Neural crest cell (in vitro differentiated cells): ENCODE measurements at places on chromosomes 16 and 17.

DNA sequence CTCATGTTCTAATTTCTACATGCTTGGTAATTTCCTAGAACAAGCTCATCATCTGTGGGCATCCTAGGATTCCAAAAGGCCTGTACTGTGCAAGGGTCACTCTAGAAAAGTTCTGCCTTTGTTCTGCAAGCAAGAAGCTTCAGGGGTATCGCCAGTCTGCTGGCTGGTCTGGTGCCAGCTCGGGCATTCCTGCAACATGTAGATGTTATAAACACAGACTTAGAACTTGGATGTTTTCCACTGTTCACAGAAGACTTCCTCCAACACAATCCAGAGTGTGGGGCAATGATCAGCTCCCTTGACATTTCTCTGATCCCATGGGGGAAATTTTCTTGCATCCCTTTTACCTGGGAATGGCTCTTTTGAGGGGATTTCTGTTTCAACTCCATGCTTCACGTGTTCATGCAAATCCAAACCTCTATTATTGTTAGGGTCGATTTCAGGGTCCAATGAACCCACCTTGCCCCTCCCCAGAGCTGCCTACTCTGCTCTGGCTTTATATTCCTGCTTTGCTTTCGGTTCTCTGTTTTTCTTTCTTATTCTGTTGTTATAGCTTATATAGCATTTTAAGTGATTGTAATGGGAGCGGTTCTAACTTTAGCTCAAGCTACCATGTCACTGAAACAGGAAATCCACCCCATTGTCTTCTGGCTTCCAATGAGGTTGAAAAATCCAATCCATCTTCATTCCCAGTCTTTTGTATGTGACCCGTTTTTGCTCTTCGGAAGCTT is 25.3 kb downstream of the UBE2O start:
- no peak for DNase-seq

DNA sequence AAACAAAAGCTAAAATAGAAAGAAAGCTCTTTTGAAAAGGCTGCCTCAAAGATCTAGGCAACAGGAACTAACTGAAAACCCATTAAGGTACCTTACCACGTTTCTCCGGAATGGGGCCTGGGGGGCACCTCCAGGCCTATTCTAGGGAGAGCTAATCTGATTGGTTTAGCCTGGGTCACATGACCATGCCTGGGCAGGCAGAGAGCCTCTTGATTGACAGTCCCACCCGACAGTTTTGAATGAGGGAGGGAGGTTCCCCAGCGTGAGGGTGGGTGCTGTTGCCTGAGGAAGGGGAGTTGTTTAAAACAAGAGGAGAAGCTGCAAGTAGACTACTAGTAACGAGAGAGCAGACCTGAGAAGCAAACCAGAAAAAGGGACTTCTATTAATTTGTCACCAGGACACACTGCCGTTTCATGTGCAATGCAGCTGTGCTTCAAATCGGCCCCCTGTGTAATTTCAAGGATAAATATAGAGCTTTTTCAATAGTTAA is 143.4 kb upstream of the HS3ST2 start:
- peak; percentile 25 for DNase-seq

DNA sequence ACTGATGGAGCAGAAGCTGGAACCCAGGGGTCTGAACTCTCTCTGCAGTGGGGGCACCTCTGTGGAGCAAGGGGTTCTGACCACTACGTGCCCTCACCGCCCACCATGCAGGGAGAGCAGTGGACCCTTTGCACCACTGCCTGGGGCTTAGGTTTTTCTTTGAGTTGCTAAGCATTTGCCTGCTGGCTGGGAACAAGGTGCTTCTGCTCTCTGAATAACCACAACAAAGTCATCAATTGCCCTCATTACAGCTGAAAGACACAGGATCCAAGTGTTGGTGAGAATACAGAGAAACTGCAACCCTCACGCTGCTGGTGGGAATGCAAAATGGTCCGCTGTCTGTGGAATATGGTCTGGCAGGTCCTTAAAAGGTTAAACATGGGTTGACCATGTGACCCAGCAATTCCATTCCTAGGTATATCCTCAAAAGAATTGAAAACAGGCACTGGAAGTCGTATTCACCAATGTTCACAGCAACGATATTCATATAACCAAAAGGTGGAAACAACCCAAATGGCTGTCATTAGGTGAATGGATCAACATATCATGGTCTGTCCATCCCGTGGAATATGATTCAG is 22.8 kb downstream of the NLRC3 start:
- DNase-seq: no peak

- DNase-seq: no peak
Observed at GRCh38 chr17:57357392-57357784, 101.1 kb downstream of the MSI2 start.

GRCh38 chr17:2093349-2093748 is 38.4 kb downstream of the HIC1 start:
- no peak for DNase-seq

- DNase-seq: no peak
Observed at GRCh38 chr17:7016886-7017826, 4.7 kb downstream of the RNASEK start.

GRCh38 chr16:79217375-79218011 is 383.0 kb downstream of the MAF start:
- DNase-seq: no peak

DNA sequence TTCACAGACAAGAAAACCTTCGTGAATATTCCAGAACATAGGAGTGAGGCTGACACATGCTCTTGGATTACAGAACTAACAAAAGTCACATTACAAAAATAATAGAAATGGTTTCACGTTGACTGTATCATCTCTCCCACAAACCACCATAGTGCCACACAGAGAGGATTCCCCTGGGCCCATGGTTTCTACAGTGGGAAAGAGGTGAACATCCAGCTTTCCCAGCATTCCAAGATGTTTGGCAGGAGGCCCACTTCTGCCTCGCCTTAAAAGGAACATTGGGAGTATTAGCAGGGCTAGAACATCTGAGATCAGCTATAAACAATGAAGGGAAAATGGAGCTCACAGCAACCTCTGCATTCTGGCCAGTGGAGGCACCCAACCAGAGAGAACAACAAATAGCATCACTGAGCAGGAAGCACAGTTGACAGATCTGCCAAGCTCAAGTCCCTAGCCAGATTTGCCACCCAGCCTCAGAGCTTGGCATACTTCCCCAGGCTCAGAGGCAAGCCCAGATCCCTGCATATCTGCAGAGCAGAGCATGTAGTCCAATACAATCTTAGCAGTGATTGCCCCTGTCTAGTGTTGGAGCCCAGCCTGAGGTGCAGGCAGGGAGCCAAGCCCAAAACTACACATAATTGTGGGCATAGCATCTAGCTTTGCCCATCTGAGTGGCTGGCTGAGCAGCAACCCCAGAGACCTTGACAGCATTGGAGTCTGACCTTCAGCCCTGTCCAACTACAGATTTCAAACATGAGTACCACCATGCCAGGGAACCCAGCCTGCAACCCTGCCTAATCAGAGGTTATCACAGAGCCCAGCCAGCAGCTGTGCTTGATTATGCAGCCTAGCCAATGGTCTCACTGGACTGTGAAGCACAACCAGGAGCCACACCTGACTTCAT is 260.4 kb downstream of the CEP112 start:
- no peak for DNase-seq

DNA sequence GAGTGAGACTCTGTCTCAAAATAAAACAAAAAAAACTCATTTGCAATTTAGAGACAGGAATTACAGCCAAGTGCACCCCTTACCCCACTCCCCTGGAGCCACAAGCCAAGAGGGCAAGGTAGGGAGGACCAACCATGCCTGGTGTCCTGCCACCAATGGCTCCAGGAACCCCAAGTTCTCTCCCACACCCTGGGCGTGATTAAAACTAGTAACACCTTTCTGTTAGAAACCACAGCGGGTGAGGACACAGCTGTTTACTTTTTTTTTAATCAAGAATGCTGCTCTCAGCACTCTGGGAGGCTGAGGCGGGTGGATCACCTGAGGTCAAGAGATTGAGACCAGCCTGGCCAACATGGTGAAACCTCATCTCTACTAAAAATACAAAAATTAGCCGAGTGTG is 38.1 kb downstream of the ANKRD11 start:
- no peak for DNase-seq

DNA sequence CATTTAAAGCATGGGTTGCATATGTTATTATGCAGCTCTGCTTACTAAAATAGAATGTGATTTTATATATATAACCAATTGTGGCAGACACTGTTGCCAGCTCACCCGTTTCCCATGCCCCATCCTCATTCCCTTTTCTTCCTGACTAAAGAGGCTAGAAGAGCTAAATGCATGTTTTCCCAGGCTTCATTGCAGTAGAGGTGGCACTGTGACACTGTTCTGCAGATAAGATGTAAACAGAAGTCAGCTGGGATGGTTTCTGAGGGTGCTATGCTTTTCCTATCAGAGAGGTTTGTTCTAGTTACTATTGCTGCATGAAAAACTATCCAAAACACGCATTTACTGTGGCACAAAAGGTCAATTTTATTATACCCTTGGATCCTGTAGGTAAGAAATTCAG is 5.7 kb upstream of the TOB1 start:
- no peak for DNase-seq

GRCh38 chr16:89136931-89137330 is 34.6 kb upstream of the CDH15 start:
- DNase-seq: no peak

GRCh38 chr16:10180771-10181163 is 1.5 kb downstream of the GRIN2A start:
- DNase-seq: peak; percentile 70

- DNase-seq: no peak
Observed at GRCh38 chr17:71427801-71428200, 693.0 kb upstream of the SOX9 start.
